ENCODE measurements at places on chromosomes 3 and 15.

GRCh38 chr15:99006904-99007495 lies 592 bp downstream of the PGPEP1L start:
- peaks cover 2% of the 10 kb centered on the region for H3K4me1 ChIP-seq
- peaks cover 6% of the 10 kb centered on the region for H3K27me3 ChIP-seq
- H3K36me3 ChIP-seq, result no peaks in the 10 kb centered on the region
- no peak for DNase-seq
- no peak overlapping the region for H3K27ac ChIP-seq

- no peak overlapping the region for H3K27ac ChIP-seq
- no peak overlapping the region for H3K4me3 ChIP-seq
- H3K4me1 ChIP-seq, result peaks cover 63% of the 10 kb centered on the region
- H3K27me3 ChIP-seq, result no peaks in the 10 kb centered on the region
- peaks cover 38% of the 10 kb centered on the region for H3K36me3 ChIP-seq
Measured at GRCh38 chr3:194483850-194484249, 3.0 kb downstream of the ATP13A3 start.

GRCh38 chr3:28317438-28318022 lies 31.0 kb upstream of the ZCWPW2 start:
- peaks cover 27% of the 10 kb centered on the region for H3K36me3 ChIP-seq
- DNase-seq, result peak; percentile 37
- peaks cover 10% of the 10 kb centered on the region for H3K4me1 ChIP-seq
- H3K4me3 ChIP-seq, result no peak overlapping the region

- H3K4me3 ChIP-seq, result no peak overlapping the region
- peaks cover 34% of the 10 kb centered on the region for H3K27me3 ChIP-seq
- peak overlapping the region; percentile 84 for H3K27ac ChIP-seq
- peaks cover 40% of the 10 kb centered on the region for H3K4me1 ChIP-seq
- peaks cover 9% of the 10 kb centered on the region for H3K36me3 ChIP-seq
Measured at GRCh38 chr3:134802428-134803050, 7.5 kb downstream of the EPHB1 start.

DNA sequence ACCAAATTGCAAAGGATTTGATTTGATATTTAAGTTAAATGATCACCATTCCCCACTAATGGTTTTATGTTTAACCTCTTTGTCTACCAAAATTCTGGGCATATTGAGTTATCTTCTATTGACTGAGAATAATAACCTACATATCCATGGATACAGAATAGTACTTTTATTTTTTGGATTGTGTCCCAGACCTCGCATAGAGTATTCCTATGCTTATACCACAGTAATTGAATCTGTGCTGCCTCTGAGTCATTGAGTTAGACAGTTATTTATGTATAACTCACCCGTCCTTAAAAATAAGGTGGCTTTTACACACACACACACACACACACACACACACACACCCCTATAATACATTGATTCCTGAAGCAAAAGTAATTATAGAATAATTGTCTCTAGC lies 690.1 kb upstream of the BCHE start:
- no peak overlapping the region for H3K27ac ChIP-seq
- no peaks in the 10 kb centered on the region for H3K4me1 ChIP-seq
- H3K36me3 ChIP-seq, result no peaks in the 10 kb centered on the region
- H3K27me3 ChIP-seq, result no peaks in the 10 kb centered on the region
- no peak overlapping the region for H3K4me3 ChIP-seq
- no peak for DNase-seq

- peak overlapping the region; percentile 71 for H3K27ac ChIP-seq
- peaks cover 25% of the 10 kb centered on the region for H3K27me3 ChIP-seq
- H3K36me3 ChIP-seq, result no peaks in the 10 kb centered on the region
- DNase-seq, result peak; percentile 68
- no peak overlapping the region for H3K4me3 ChIP-seq
- peaks cover 25% of the 10 kb centered on the region for H3K4me1 ChIP-seq
Measured at GRCh38 chr15:82966671-82967071, 14.2 kb upstream of the HOMER2 start.

DNA sequence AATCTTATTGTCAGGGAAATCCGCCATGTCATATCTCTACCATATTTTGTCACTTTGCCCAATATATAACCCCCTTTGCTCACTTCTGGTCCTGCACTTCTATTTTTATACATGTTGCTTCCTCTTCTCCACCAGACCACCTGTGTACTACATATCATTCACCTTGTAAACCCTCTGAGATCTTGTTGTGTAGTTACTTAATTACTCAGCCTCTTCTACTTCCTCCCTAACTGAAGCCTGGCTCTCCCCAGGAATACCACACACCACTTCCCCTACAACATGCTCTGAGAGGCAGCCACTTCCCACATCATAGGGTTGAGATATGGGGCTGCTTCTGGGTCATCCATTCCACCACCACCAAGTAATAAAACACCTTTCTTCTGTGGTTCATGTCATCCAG lies 10.0 kb downstream of the HEXA start:
- peak; percentile 49 for DNase-seq
- H3K36me3 ChIP-seq, result peaks cover 24% of the 10 kb centered on the region
- H3K27me3 ChIP-seq, result no peaks in the 10 kb centered on the region
- peaks cover 30% of the 10 kb centered on the region for H3K4me1 ChIP-seq

GRCh38 chr15:49507261-49507660 lies 84.2 kb downstream of the FGF7 start:
- H3K27me3 ChIP-seq, result peaks cover 2% of the 10 kb centered on the region
- H3K27ac ChIP-seq, result no peak overlapping the region
- H3K4me1 ChIP-seq, result no peaks in the 10 kb centered on the region
- DNase-seq, result no peak
- H3K4me3 ChIP-seq, result no peak overlapping the region
- no peaks in the 10 kb centered on the region for H3K36me3 ChIP-seq

DNA sequence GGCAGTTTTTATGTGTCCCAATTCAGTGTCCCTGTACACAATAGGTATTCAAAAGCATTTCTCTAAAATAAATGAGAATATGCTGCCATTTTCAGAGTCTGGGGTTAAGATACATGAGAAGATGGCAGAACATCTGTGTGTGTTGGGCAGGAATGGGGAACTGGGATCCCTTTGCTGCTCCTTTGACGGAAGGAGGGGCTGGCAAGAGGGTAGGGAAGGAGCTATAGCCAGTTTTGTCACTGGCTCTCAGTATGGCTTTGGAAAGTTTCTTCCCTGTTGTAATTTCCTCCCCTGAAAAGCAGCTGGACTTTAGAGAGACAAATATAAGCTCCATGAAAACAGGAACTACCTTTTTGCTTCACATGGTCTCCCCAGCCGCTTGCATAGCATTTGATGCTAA lies 137.5 kb upstream of the PRR23C start:
- DNase-seq, result no peak
- no peak overlapping the region for H3K4me3 ChIP-seq
- peaks cover 6% of the 10 kb centered on the region for H3K27me3 ChIP-seq

- H3K4me1 ChIP-seq, result no peaks in the 10 kb centered on the region
- peaks cover 14% of the 10 kb centered on the region for H3K27me3 ChIP-seq
- H3K27ac ChIP-seq, result no peak overlapping the region
- H3K4me3 ChIP-seq, result no peak overlapping the region
- no peaks in the 10 kb centered on the region for H3K36me3 ChIP-seq
Measured at GRCh38 chr15:101604124-101604874, 47.9 kb downstream of the TM2D3 start.

- no peak overlapping the region for H3K27ac ChIP-seq
- no peaks in the 10 kb centered on the region for H3K27me3 ChIP-seq
- H3K4me1 ChIP-seq, result no peaks in the 10 kb centered on the region
- DNase-seq, result no peak
- no peaks in the 10 kb centered on the region for H3K36me3 ChIP-seq
Measured at GRCh38 chr3:61600195-61600594, 38.8 kb downstream of the PTPRG start.

DNA sequence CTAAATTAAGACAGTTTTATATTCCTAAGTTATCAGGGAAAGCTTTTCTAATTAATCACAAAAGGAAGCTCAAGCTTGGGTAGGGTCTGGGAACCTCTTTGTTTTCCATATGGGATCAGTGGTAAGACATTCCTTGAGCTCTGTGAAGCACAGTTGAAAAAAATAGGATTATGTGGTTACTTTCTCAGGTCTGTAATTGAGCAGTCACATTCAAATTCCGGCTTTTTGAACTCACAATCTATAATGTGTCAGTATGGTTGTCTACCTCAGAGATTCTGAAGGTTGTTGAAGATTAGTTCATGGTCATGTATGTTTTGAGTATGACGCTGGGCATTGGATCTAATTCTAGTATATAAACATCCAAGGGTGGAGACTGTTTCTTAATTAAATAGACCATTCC lies 364.5 kb downstream of the LPP start:
- no peak overlapping the region for H3K4me3 ChIP-seq
- peaks cover 7% of the 10 kb centered on the region for H3K4me1 ChIP-seq
- H3K27me3 ChIP-seq, result no peaks in the 10 kb centered on the region

DNA sequence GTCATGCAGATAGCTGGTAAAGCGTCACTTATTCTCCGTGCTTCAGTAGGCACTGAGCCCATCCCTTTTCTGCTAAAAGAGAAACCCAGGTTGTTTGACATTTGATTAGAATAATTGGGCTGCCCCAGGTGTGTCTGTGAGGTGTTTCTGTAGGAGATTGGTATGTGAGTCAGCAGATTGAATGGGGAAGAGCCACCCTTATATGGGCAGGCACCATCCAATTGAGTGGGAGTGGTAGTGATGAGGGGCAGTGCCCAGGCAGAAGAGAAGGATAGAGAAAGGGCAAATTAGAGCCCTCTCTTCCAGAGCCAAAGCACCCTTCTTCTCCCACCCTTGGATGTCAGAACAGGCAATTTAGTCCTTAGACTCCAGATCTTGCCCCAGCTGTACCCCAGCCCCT lies 384.3 kb upstream of the GBE1 start:
- no peak overlapping the region for H3K4me3 ChIP-seq
- no peaks in the 10 kb centered on the region for H3K36me3 ChIP-seq
- no peak for DNase-seq
- H3K27me3 ChIP-seq, result no peaks in the 10 kb centered on the region
- no peak overlapping the region for H3K27ac ChIP-seq

DNA sequence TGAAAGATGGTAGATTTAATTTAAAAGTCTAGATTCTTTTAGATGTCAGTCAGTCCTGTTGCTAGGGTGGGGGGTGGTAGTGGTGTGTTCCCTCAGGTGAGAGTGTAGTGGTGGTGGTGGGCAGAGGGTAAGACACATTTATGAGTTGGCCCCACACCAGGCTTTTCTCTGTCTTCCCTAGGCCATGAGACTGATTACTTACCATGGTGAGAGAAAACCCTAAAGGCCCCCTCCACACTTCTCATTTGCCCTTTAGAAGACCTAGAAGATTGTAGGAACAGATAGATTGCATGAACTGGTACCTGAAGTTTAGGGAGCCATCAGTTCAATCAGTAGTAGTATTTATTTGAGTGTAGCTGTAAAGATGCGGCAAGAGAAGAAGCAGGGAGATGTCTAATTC lies 20.9 kb downstream of the FNDC3B start:
- peaks cover 24% of the 10 kb centered on the region for H3K36me3 ChIP-seq
- peaks cover 34% of the 10 kb centered on the region for H3K4me1 ChIP-seq
- H3K4me3 ChIP-seq, result no peak overlapping the region
- no peaks in the 10 kb centered on the region for H3K27me3 ChIP-seq
- no peak overlapping the region for H3K27ac ChIP-seq

GRCh38 chr3:37709946-37710640 lies 151.6 kb upstream of the CTDSPL start:
- no peak overlapping the region for H3K4me3 ChIP-seq
- no peaks in the 10 kb centered on the region for H3K4me1 ChIP-seq
- H3K36me3 ChIP-seq, result no peaks in the 10 kb centered on the region
- H3K27me3 ChIP-seq, result peaks cover 13% of the 10 kb centered on the region
- no peak for DNase-seq
- H3K27ac ChIP-seq, result no peak overlapping the region

- peaks cover 64% of the 10 kb centered on the region for H3K4me1 ChIP-seq
- peaks cover 69% of the 10 kb centered on the region for H3K27me3 ChIP-seq
- peak overlapping the region; percentile 38 for H3K4me3 ChIP-seq
- DNase-seq, result peak; percentile 78
- peak overlapping the region; percentile 70 for H3K27ac ChIP-seq
Measured at GRCh38 chr15:60844511-60845174, 365.7 kb upstream of the ICE2 start.

DNA sequence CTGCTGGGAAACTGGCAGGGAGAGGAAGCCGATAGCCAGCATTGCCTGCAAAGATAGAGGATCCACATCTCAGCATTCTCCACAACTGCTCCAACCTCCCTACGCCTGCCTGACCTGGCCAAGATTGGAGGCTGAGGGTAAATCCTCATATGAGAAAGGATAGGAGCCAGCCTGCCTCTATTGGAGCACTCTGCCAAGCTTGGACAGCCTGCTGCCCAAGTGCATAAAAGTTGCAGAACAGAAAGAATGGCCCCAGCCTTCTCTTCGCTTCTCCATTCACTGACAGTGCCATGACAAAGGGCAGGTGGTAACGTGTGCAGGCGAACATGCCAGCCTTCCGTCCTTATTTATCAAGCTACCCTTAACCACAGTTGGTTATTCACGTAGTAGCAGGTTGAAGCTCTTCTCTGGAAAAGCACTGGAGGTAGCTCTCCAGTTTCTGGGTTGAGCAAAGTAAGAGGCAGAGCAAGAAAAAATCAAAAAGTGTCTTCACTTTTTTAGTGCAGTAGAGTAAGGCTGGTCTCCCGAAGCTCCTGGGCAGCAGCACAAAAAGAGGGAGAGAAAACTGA lies 4.3 kb downstream of the BMF start:
- H3K36me3 ChIP-seq, result peaks cover 27% of the 10 kb centered on the region
- DNase-seq, result no peak
- peaks cover 6% of the 10 kb centered on the region for H3K27me3 ChIP-seq
- H3K4me1 ChIP-seq, result peaks cover 79% of the 10 kb centered on the region
- H3K4me3 ChIP-seq, result no peak overlapping the region
